ENCODE measurements at places on chromosomes 2 and 18.

GRCh38 chr2:147739508-147739907 is 105.3 kb upstream of the ACVR2A start:
- DNase-seq = no peak

DNA sequence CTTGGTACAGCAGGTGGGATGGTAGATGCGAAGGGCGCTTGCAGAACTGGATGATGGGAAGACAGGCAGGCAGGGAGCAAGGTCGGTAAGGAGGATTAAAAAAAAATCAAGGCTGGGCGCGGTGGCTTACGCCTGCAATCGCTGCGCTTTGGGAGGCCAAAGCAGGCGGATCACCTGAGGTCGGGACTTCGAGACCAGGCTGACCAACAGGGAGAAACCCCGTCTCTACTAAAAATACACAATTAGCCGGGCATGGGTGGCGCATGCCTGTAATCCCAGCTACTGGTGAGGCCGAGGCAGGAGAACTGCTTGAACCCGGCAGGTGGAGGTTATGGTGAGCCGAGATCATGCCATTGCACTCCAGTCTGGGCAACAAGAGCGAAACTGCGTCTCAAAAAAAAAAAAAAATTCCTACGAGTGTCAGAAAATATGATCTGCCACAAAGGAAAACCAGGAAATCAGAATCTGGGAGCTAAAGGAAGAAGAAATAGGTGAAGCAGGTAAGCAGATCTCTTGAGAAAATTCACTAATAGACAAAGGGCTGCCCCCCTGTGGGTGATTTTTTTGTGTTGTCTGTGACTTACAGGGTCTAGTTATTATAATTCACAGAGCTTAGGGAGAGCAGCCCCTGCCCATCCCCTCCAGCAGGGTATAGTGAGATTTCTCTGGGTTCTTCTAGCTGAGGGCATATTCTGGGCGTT is 46.2 kb downstream of the C2orf42 start:
- no peak for DNase-seq

GRCh38 chr2:235206980-235207579 is 255.3 kb downstream of the SH3BP4 start:
- DNase-seq = no peak

DNA sequence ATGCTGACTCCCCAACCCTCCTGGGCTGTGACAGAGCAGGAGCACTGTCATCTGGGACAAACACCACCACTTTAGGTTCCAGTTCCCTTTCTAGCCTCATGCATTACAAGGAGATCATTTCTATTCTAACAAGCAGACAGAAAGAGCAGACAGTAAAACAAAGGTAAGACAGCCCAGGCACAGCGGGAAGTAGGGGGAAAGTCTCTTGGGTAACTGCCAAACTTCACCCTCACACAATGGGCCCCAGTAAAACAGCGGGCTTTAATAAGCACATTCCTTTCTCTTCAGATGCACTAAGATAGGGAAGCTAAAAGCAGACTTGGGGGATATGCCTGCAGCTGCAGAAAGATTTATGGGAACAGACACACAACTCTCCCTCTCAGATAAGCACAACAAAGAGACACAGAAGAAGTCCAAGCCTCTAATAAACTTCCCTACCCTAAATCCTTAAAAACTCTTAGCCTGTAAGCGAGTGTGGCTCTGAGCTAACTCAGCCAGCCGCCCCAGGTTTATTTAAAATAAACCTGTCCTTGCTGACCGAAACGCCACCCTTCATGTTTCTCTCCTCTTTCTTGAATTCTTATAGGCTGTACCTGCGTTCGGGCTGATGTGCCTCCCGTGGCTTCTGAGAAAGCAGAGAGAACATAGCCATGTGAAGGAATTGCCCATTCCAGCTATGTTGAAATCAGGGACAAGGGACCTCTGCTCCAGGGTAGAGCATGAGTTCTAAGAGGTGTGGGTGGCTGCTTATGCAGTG is 726.8 kb upstream of the DDX18 start:
- DNase-seq = no peak

DNA sequence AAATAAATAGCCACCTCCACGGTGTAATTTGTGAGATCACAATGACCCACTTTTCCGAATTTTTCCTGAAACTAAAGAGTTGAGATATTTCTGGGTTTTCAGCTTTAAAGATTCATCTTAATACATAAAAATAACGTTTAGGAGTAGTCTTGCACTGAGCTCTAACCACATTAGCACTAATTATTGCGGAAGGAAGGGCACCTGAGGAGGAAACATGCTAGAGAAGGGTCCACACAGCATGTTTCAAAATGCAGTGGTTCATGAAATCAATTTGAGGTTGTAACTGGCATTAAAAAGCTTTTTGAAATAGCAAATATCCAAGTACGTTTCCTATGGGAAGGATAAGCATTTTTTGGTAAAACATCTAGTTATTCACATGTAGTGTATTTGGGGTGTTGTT is 8.4 kb downstream of the INPP4A start:
- DNase-seq = no peak

DNA sequence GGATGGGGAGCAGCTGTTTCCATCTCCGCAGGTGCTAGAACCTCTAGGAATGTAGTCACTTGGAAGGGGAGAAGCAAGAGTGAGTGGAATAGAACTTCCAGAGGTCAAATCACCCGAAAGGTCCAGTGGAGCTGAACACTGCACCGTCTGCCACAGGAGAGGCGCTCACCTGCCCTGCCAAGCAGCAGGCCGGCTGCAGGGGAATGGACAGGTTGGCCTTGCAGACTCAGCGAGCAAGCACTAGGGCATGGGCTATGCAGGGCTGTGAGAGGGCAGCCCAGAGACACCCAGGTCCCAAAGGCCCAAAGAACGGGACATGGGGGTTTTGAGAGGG is 214.2 kb downstream of the TNS1 start:
- DNase-seq = no peak
